ENCODE measurements at places on chromosomes 4 and X.

DNA sequence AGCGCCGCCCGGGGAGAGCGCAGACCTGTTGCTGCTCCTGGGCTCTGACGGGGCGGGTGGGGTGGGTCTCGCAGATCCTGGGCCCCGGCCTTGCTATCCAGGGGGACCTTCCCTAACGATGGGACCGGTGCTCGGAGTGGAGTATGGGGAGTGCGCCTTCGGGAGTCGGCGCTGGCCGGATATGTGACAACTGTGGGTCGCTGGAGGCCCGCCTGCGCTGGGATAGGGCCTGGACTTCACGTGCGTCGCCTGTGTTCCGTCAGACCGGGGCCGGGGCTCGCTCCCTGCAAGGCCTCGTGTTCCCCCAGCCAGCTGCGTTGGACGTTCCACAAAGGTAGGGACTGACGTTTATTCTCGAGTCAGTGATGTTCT lies 1.3 kb downstream of the TBL1X start:
- no peak for DNase-seq

DNA sequence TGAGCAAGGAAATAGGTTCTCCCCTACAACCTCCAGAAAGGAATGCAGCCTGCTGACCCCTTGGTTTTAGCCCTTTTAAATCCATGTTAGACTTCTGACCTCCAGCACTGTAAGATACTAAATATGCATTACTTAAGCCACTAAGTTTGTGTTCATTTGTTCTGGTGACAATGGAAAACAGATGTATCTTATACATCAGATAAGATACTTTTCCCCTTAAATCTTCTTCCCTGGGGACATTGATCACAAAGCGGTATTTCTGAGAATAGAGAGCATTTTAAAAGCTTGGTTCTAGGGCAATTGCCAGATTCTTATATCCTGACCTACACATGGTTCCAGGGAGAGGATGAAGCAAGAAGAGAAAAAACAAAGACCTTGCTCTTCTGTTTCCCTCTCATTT lies 6.5 kb upstream of the TMEM184C start:
- no peak for DNase-seq

- DNase-seq: no peak
These were observed 16.7 kb upstream of the GBA3 start for GRCh38 chr4:22676063-22676462.

DNA sequence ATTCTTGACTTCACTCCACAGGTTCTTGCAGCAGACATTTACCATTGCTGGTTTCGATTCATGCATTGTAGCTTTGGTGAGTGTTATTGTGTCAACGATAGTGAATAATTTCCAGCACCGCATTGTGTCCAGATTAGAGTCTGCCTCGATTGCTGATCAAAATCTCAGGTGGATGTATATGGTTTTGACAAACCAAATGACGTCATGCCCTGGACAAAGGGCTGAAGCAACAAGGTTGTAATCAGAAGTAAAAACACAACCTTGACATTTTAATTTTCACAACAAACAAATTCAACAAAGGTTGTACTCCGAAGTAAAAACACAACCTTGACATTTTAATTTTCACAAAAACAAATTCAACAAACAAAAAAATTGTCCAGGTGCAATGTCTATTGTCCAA lies 81.1 kb upstream of the WWC2 start:
- no peak for DNase-seq

GRCh38 chr4:15294832-15295231 lies 133.0 kb upstream of the C1QTNF7 start:
- no peak for DNase-seq

GRCh38 chr4:6059375-6059805 lies 41.2 kb upstream of the C4orf50 start:
- no peak for DNase-seq

DNA sequence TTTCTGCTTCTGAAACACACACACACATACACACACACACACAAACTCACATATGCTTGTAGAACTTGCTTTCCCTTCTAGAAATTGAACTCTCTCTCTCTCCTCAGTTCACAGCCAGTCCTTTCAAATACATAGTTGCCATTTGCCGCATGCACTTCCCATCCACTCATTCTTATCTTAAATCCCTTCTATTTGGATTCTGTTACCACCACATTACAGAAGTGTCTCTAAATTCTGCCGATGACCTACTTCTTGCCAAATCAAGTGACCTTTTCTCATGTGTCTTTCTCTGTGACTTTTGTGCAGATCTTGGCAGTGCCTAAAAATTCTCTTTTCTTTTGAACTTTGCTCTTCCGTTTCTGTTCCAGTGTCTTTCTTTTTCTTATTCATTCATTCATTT lies 7.5 kb upstream of the MYOZ2 start:
- no peak for DNase-seq

GRCh38 chr4:145956288-145956890 lies 17.8 kb upstream of the ZNF827 start:
- no peak for DNase-seq

GRCh38 chr4:89952458-89952857 lies 57.8 kb downstream of the MMRN1 start:
- no peak for DNase-seq
